Stimulated activated CD4-positive, alpha-beta T cell treated with anti-CD3 and anti-CD28 coated beads, Interleukin-12 subunit alpha, Interleukin-12 subunit beta, amount 100 ng/mL, for 4 hours (primary cell): ENCODE measurements at places on chromosomes 5 and 9.

GRCh38 chr5:127011961-127012644 is 18.3 kb downstream of the MARCHF3 start:
- no peak for DNase-seq

GRCh38 chr5:175671013-175671412 is 13.1 kb downstream of the HRH2 start:
- DNase-seq: no peak

GRCh38 chr9:18775930-18776329 is 257.1 kb downstream of the SAXO1 start:
- no peak for DNase-seq

DNA sequence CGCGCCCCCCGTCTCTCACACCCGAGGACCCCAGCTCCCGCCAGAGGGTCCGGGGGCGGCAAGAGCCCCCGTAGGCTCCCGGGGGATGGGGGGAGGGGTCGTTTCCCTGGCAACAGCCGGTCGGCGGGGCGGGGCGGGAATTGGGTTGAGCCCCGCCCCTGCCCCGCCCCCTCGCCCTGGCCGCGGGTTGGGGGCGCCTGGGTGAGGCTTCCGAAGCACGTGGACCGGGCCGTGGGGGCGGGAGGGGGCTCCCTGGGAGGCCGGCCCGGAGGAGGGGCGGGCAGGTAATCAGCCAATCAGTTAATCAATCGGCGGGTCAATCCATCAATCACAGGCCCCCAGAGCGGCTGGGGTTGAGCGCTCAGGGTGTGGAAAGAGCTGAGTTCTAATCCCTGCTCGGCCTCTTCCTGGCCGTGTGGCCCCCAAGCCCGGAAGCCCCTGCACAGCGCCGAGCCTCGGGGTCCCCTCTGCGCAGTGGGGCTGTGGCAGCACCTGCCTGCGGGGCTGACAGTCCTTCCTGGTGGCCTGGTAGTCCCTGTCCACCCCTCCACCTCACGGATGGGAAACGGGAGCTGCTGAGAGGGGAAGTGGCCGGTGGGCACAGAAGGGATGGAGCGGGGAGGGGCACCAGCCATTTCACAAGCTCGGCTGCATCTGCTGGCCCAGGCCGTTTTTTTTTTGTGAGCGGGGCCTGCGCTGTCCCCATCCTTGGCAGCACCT is 174.2 kb upstream of the IER5L start:
- DNase-seq: no peak

DNA sequence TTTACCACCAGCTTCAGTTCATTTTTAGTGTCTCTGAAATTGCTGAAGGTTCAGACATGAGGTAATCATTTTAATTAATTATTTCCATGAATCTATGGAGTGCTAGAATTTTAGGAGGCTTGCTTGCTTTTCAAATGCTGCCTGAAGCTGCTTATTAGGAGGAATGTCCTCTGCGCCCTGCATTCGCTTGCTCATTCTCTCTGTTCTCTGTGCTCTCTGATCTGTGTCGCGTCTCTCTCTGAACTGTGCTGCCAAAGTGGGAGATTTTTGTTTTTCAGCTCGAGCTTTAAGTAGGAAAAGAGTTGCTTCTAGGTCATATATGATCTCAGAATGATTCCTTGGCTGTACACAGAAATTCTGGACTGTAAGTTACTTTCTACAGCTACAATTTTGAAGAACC is 101.7 kb upstream of the PRR16 start:
- DNase-seq: no peak
